ENCODE measurements at places on chromosomes 3 and 15.

DNA sequence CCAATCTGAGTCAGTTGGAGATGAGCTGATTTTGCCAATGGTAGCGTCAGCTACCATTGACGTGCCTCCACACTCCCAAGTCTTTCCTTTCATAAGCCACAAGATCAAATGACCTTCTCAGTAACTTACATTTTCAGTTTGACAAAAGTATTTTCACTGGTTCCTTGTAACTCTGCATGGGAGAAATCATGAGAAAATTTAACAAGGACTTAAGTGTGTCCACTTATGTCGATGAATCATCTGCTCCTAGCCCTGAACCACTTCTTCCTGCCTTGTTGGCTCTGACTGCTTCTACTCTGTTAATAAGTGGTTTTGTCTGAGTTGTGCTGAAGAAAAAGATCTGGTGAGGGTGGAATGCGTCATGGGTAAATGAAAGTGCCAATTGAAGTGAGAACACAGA lies 101.2 kb downstream of the NFKBIZ start:
- no peak for DNase-seq

DNA sequence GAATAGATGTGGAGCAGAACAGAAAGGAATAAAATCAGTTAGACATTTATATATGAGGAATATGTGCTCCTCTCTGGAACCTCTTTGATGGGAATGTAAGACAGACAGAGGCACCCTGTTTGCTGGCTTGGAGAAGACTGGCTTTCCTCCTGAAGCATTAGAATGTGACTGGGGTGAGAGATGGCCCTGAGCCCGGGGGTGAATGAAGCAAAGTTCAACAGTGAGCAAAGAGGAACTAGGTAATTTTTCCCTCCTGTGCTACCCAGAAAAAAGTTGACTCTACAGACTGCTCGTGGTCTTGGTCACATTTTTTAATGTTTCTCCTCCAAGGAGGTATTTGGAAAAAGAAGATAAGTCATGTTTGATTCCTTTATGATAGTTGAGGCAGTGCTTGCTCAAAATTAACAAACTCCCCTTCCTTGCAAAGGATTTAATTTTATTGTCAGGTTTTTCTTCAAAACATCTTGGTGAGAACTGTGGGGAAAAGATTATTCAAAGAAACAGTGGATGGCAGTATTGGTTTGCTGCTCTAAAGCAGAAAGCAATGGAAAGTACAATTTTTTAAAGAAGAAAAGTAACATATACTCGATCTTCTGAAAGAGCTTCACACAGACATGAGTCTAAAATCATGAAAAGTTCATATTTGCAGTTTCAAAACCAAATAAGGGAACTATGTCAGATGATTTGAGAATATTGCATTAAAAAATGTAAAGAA lies 370.4 kb upstream of the CDIN1 start:
- no peak for DNase-seq

DNA sequence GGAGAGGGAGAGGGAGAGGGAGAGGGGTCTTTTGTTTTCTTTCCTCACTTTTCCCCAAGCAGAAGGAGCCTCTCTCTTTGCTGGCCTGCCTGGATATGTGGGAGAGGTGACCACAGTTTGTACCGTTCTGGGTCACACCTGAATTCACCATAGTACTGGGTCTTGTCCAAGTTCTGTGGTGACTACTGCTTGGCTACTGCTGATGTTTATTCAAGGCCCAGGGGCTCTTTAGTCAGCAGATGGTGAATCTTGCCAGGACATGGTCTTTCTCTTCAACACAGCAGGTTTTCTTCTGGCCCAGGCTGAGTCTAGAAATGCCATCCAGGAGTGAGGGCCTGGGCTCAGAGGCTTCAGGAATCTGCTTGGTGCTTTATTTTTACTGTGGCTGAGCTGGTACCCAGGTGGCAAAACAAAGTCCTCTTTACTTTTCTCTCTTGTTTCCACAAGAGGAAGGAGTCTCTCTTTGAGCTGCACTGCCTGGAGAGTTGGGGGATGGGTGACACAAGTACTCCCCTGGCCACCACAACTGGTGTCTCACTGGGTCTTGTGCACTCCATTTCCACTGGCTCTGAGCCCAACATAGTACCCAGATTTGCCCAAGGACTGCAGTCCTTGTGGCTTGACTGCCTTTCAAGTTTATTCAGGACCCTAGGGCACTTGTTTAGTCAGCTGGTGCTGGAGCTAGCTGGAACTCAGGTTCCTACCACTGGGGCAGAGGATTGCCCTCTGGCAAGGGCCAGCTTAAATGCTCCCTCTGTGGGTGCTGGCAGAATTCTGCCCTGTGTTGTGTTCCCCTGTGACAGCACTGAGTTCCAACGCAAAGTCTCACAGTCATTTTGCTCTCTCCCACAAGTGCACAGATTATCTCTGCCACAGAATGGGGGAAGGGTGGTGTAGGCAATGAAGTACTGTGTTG lies 16.8 kb upstream of the CCNDBP1 start:
- no peak for DNase-seq

GRCh38 chr3:31077021-31077601 lies 182.7 kb upstream of the GADL1 start:
- no peak for DNase-seq

GRCh38 chr15:60507596-60508424 lies 28.9 kb upstream of the ICE2 start:
- DNase-seq: no peak

DNA sequence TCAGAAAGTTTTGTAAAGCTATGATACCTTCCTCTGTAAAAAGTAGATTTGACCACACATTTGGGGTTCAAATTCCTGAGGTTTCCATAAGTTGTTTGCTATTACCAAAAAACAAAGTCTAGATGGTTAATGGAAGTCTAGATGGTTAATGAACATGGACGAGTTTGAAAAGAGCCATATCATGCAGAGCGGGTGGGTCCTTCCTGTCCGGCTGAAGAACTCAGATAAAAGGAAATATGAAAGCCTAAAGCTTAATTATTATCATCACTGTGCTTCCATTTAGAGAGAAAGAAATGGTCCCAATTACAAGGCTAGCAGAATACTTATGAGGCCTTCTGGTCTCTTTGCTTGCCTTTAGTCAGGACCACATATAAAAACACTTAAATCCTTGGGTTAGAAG lies 132.1 kb upstream of the SATB1 start:
- DNase-seq: no peak

DNA sequence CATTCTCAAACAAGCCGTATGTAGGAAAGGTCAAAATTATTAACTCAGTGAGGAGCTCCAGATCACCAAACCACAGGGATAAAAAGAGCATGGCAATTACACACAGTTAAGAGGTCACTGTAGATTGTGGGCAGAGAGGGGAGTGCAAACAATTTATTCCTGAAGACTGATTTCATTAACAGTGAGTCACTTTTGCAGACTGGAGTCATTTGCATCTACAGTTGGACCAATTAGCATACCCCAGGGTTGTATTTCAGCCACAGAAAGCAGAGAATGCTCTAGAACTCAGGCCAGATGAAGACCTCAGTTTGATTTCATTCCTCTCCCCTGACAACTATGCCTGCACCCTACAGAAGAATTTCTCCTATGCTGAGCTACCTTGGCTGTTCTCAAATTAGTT lies 40.1 kb downstream of the SETMAR start:
- DNase-seq: no peak

DNA sequence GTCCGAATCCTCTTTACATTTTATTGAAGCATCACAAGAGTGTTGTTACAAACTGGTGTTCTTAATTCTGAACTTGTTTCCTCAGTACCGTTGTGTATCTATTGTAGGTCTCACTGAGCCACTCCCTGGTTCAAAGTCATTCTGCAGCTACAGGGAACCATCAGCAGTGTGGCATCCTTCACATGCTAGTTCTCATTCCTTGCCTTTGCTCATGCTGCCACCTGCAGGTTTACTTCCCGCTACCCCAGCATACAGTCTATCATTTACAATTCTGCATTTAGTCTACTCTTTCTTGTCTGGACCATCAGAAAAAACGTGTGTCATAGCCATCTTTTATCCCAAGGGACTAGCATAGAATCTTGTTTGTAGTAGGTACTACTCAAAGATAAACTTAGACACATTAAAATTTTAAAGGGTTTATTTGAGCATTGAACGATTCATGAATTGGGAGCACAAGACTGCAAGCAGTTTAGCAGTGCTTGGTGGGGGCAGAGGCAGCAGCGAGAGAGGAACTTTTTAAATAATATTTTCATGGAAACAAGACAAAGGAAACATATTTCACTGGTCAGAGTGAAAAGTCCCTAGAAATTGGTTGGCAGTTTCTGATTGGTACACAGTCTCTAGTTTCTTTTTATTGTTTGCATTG lies 402.1 kb downstream of the CADM2 start:
- DNase-seq: no peak

DNA sequence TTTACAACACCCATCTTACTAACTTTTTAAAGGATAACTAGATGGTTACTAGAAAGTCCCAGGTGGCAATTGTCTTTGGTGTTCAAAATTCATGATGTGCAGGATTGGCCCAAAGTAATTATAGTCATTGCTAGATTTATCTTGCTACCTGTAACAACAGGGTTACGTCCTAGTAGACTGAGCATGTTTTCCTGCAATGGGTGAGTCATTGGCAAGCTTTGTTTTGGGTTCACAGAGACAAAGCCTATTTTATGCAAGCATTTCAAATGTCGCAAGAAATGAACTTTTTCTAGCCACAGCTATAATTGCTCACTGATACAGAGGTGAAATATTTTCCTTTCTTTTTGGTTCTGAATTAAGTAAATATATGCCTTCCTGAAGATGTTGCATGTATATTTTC lies 267.6 kb downstream of the AGBL1 start:
- DNase-seq: no peak

All from T-helper 9 cell (primary cell).